ENCODE measurements at places on chromosomes 16 and 17. TPM values are rescaled to one million over a fixed set of nuclear protein-coding genes. Genes with fewer than 3 reads are reported as not detected.

GRCh38 chr16:12291989-12292759 is 315.6 kb downstream of the SNX29 start:
- H3K27ac ChIP-seq, result no peak overlapping the region
- peaks cover 15% of the 10 kb centered on the region for H3K4me1 ChIP-seq
- H3K27me3 ChIP-seq, result no peaks in the 10 kb centered on the region
- DNase-seq, result no peak

GRCh38 chr16:84232969-84233368 is 6.8 kb downstream of the KCNG4 start:
- peaks cover 14% of the 10 kb centered on the region for H3K27me3 ChIP-seq
- no peak overlapping the region for H3K4me3 ChIP-seq
- no peak overlapping the region for H3K27ac ChIP-seq
- peaks cover 2% of the 10 kb centered on the region for H3K4me1 ChIP-seq

GRCh38 chr16:4500272-4500671 is 24.1 kb downstream of the HMOX2 start:
- peaks cover 56% of the 10 kb centered on the region for H3K4me1 ChIP-seq
- peaks cover 15% of the 10 kb centered on the region for H3K36me3 ChIP-seq
- H3K27ac ChIP-seq, result peak overlapping the region; percentile 92
- no peak overlapping the region for H3K4me3 ChIP-seq

DNA sequence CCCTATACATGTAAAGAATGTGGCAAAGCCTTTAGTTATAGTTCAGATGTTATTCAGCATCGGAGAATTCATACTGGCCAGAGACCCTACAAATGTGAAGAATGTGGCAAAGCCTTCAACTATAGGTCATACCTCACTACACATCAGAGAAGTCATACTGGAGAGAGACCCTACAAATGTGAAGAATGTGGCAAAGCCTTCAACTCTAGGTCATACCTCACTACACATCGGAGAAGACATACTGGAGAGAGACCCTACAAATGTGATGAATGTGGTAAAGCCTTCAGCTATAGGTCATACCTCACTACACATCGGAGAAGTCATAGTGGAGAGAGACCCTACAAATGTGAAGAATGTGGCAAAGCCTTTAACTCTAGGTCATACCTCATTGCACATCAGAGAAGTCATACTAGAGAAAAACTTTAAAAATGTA is 42.5 kb downstream of the ZNF267 start:
- H3K4me3 ChIP-seq, result no peak overlapping the region
- H3K27ac ChIP-seq, result no peak overlapping the region
- no peaks in the 10 kb centered on the region for H3K27me3 ChIP-seq
- no peak for DNase-seq
- H3K36me3 ChIP-seq, result peaks cover 77% of the 10 kb centered on the region

- peak within 1 kb of the TSS; percentile 63 for H3K4me3 ChIP-seq
- H3K27ac ChIP-seq, result peak within 1 kb of the TSS; percentile 84
- H3K27me3 ChIP-seq, result peaks cover 71% of the 10 kb centered on the region
- peak; percentile 56 for DNase-seq
- H3K4me1 ChIP-seq, result peaks cover 62% of the 10 kb centered on the region
Observed at GRCh38 chr17:56593646-56594319, at the start of gene NOG. NOG (plus strand) TSS chr17:56593699; CDS start chr17:56594224, 525 bp downstream.

The CFAP97D1 gene
- total RNA-seq, result not detected

The TMEM100 gene
- 23.2 TPM for total RNA-seq

The MRPL10 gene
- 85.2 TPM for total RNA-seq

The CMTM2 gene
- total RNA-seq, result not detected

The YBX2 gene
- total RNA-seq, result 0.92 TPM

The CD2BP2 gene
- 18.3 TPM for total RNA-seq

All from stomach (tissue), 19 donors.